ENCODE measurements at places on chromosomes 2 and 18.

GRCh38 chr18:62458868-62459716, 63.7 kb upstream of the ZCCHC2 start:
- no peak for DNase-seq

DNA sequence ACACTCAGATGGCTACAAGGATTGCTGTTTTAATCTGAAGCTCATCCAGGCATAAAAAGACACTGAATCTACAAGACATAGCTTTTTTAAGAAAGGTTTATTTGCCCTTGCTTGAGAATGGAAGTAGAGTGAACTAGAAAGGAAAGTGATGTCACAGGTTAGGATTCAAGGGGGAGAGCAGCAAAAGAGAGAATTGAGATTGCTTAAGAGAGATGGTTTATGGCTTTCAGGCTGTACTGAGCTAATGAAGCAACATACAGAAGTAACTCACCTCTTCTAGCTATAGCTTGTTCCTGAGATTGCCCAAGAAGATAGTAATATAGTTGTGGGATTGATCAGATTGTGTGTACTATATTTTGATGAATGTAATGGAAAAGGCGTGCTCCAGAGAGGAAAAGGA, 26.1 kb upstream of the ACVR2A start:
- no peak for DNase-seq

DNA sequence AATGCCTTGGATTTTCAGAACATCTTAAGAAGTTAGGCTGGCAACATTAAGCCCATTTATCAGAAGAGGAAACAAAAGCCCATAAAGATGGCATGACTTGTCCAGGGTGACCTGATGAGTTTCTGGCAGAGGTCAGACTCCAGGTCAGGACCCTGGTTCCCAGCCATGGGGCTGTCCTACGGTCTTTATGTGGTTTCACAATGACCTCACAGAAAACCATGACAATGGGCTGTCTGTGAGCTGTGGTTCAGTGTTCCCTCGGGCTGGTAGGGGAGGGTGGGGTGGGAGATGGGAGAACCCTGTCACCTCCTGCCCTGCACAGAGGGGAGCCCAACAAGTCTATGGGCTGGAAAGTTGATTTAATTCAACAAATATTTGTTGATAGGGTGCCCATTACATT, 101.8 kb downstream of the LOXHD1 start:
- DNase-seq, result no peak

GRCh38 chr2:102143450-102143985, 972 bp downstream of the IL1R1 start:
- DNase-seq, result no peak

- no peak for DNase-seq
These were observed 10.6 kb downstream of the CYP26B1 start for GRCh38 chr2:72136933-72137497.

DNA sequence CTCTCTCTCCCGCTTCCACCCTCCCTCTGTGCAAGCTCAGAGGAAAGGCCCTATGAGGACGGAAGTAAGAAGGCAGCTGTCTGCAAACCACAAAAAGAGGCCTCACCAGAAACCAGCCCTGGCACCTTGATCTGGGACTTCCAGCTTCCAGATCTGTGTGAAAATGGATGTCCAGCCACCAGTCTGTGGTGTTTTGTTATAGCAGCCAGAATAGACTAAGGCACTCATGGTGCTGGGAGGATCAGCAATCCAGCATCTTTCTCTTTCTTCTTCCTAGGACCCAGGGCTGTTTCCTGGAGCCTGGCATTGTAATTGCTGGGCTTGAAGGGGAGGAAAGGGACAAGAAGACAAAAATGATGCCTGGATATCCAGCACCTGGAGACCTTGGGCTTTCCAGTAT, 122.5 kb downstream of the SOCS6 start:
- DNase-seq, result no peak

DNA sequence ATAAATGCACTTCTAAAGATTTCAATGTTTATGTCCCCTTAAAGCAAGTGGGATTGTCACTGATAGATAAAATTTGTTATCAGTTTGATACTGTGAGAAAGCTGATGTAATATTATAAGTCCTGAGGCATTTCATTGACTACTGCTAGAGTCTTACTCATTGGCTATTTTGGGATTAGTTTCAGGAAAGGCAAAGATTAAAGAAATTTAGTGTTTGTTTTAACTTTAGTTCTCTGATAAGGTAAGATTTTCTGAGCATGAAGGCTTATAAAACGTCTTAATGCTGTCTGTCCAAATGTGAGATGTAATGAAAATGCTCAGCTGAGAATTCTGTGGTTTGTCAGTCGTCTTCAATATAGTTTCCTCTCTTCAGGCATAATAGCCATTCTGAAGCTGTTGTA, 886.4 kb upstream of the CDH2 start:
- DNase-seq, result no peak

DNA sequence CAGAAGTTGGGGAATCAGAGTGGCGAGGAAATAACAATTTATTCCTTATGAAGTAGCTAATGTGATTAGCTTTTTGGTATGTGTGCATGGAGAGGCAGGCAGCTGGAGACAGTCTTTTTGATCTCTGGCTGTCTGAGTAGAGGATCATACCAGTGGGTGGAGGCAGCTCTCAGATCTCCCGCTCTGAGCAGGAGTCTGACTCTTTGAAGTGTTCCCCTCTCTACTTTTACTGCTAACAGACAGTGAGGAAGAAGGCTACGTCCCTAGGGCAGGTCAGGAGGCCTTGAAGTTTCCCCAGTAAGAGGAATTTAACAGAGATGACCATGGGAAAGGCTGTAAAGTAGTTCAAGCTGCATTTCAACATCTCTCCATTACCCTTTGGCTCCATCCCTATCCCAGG, 111.9 kb upstream of the REG3A start:
- no peak for DNase-seq

DNA sequence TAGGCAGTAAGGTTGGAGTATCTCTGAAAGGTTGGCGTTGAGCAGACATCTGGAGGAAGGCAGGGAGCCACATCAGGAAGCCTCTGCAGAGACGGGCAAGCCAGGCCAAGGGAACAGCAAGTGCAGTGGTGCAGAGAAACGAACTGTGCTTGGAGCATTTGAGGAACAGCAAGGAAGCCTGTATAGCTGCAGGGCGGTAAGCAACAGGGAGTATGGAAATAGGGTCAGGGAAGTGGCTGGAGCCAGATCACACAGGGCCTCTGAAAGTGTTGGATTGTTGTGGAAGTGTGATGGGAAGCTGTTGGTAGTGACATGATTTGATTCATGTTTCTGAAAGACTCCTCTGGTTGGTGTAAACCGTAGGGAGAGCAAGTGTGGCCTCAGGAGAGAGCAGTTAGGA, 13.4 kb upstream of the TMEM237 start:
- DNase-seq, result no peak

DNA sequence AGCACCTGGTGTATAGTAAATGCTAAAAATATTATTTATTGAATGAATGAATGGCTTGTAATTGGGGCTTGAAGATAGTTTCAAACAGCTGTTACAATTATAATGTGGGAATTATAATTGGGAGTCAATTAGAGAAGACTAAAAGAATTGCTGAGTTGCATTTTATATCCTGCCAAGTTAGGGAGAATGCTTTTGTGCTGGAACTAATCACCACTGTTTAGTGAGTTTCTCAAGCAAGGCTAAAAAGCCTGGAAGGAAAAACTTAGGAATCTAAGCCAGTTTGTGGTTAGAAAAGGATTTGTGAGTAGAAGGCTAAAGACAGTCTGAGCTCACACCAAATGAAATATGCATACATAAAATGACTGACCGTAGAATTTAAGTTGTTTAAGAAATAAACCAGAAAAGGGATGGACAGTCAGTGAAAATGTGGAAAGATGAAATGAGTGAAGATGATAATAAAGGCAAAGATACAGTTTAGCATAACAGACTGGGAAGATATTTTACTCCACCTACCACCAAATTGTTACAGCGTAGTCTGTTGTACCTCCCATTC, 647.7 kb upstream of the FSHR start:
- no peak for DNase-seq

DNA sequence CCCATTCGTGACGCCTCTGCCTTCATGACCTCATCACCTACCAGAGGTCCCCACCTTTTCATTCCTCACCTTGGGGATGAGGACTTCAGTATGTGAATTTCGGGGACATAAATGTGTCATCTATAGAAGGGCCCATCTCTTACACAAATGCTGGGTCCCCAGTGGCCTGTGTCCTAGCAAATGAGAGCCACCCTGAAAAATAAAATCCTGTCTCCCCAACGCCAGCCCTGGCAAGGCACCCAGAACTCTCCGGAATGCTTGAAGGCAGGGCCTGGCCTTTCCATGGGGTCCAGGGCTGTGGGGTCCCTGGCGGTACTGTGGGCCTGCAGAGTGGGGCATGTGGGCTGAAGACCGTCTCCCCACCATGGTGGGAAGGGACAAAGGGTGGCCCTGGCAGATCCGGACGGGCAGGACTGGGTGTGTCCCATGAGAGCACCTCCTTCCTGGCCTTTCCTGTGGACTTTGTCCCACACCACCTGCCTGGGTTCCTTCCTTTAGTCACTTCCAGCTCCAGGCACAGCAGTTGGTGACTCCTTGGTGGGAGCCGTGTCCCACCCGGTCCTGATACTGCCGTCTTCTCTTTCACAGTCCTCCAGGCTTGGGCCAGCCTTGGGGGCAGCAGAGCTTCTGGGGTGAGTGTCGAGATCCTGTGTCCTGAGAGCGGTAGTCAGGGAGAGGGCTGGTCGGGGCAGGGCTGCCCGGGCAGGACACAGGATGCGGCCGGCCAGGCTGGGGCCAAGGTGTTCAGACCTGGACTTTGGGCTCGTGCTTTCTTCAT, 18.6 kb downstream of the CAPN10 start:
- DNase-seq, result no peak

GRCh38 chr18:76374330-76375281, 120.4 kb downstream of the ZNF516 start:
- DNase-seq, result no peak

DNA sequence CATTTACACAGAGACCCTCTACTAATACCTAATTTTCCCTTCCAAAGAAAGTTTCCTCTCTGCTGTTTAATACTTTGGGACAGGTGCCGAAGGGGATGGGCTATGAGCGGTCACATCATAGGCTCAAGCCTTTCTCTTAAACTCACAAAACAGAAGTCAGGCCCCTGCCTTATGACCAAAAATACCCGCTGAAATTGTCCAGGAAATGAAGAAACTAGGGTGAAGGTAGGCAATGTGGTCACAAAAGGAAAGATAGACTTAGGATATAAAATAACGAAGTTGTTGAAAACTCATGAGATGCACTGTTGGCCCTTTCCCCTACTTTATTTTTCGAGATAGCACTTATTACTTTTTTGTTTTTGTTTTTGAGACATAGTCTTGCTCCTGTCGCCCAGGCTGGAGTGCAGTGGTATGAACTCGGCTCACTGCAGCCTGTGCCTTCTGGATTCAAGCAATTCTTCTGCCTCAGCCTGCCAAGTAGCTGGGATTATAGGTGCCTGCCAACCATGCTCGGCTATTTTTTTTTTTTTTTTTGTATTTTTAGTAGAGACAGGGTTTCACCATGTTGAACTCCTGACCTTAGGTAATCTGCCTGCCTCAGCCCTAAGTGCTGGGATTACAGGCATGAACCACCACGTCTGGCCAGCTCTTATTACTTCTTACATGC, 16.3 kb downstream of the SLC8A1 start:
- DNase-seq, result no peak

GRCh38 chr2:240821429-240821778, 1.4 kb upstream of the KIF1A start:
- no peak for DNase-seq

- no peak for DNase-seq
These were observed 586.0 kb upstream of the VRK2 start for GRCh38 chr2:57460396-57461276.

- DNase-seq, result no peak
These were observed 142.4 kb downstream of the DDX1 start for GRCh38 chr2:15733867-15734673.

- DNase-seq, result no peak
These were observed 60.0 kb downstream of the RNF144A start for GRCh38 chr2:6977113-6977741.

DNA sequence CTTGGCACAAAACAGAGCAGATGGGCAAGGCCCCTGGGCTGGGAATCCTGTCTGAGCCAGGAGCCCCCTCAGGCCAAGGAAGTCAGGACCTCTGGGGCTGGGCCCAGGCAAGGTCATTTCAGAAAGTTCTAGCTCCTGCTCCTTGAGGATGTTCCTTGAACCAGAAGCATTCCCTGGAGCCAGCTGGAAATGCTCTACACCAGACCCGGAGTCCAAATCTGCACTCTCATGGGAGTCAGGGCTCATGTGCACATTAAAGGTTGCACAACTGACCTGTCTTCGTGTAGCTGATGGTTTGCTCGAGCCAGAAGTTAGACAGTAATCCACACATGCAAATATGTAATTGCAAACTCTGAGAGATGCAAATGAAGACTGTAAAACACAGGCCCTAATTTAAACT, 18.0 kb downstream of the PARD6G start:
- no peak for DNase-seq

DNA sequence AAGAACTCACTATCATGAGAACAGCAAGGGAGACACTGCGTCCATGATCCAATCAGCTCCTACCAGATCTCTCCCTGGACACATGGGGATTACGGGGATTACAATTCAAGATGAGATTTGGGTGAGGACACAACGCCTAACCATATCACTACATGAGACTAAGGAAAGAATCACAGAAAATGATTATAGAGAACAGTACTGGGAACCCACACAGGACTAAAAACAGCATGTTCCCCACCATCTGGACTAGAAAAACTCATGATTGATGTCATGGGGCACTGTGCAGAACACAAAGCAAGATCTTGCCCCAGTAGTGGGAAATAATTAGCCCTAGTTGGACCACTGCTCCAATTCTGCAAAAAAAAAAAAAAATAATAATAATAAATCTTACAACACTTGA, 63.5 kb downstream of the HIBCH start:
- no peak for DNase-seq

DNA sequence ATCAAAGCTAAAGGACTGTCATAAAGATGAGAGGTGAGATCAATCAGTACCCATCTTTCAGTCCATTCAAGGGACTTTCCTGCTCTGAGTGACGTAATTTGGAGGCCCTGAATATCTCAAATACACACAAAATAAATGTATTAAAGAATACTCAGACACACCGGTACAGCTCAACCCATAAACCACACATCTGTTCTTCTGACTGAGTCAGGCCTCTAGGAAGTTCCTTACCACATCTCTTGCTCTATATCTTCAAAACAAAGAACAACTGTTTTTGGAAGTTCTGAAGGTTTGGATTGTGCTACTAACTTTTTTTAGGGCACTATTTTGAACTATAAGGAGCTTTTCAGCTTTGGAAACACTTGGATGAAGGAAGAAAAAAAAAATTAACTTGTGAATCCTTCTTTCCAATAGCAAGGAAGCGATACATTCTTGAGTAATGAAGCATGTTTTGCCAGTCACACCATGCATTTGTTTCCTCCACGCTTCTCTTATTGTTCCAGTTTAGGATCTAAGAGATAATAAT, 866.5 kb upstream of the VRK2 start:
- no peak for DNase-seq

- DNase-seq, result no peak
These were observed 18.4 kb downstream of the NCOA1 start for GRCh38 chr2:24509425-24509824.

All from 8988T (cell line).